ENCODE measurements at places on chromosomes 16 and 17.

DNA sequence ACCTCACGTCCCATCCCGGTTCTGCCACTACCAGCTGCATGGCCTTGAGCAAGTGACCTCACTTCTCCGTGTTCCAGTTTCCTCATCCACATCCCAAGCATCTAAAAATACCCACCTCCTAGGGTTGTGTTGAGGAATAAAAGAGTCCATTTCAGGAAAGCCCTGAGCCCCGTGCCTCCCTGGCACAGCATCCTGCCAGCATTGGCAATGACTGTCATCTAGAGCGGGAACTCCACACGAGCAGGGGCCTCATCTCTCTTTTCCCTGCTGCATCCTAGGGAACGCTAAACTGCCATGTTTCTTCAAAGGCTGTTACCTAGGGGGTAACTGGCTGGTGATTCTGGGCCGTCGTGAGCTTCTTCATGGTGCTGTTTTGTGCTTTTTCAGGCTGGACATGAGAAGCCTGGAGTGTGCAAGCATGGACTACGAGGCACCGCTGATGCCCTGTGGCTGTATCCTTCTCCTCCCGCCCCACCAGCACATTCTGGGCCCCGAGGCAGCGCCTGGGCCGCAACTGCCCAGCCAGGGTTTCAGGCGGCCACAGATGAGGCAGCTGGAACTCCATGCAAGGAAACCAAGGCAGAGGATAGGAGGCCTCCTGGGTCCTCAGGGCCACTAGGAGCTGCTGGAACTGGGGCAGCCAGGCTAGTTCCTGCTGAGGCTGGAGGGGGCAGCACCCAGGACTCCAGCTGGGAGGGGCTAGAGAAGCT is 221.4 kb downstream of the KATNIP start:
- no peak for DNase-seq

GRCh38 chr16:58187092-58187491 is 10.8 kb downstream of the CSNK2A2 start:
- no peak for DNase-seq

DNA sequence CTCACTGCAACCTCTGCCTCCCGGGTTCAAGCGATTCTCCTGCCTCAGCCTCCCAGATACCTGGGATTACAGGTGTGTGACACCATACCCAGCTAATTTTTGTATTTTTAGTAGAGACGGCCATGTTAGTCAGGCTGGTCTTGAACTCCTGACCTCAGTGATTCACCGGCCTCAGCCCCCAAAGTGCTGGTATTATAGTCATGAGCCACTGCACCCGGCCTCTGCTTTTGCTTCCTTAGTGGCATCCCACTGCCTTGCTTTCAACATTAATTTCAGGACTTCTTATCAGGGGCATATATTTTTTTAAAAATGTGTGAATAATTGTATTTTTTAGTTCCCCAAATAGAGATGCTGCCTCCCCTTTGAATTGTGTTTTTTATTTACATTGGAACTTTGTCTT is 98.8 kb downstream of the SYCE1L start:
- DNase-seq = no peak

- no peak for DNase-seq
Measured at GRCh38 chr16:11057711-11058345, 113.5 kb downstream of the CLEC16A start.

DNA sequence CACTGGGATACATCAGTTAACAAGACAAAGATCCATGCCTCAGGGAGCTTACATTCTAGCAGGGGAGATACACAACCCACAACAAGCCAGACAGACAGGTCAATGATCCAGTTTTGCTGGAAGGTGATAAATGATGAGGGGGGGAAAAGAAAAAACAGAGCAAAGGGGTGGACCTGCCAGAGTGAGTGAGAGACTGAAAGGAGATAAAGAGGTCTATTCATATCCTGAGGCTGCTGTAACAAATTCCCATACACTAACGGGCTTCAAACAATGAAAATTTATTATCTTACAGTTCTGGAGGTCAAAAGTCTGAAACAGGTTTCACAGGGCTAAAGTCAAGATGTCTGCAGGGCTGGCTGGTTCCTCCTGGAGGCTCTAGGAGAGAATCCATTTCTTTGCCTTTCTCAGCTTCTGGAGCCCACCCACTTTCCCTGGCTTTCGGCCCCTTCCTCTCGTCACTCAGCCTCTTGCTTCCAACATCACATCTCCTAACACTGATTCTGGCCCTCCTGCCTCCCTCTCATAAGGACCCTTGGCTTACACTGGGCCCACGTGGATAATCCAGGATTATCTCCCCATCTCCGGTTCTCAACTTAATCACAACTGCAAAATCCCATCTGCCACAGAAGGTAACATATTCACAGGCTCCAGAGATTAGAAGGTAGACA is 81.5 kb downstream of the GAS7 start:
- DNase-seq = no peak

Measured in AG20443 (cell line).